Activated naive CD4-positive, alpha-beta T cell treated with anti-CD3 and anti-CD28 coated beads, Interleukin-2, amount 10 ng/mL, durations not matched to agents 5 hours and 36 hours (primary cell): ENCODE measurements at places on chromosomes 2 and 18. TPM values are rescaled to one million over a fixed set of nuclear protein-coding genes. Genes with fewer than 3 reads are reported as not detected.

Gene LOXL3
- total RNA-seq = 0.10 TPM

Gene LAMA1
- total RNA-seq = not detected

Gene ASTL
- total RNA-seq = 0.48 TPM

Gene ALLC
- total RNA-seq = not detected

Gene REEP1
- total RNA-seq = 0.39 TPM

Gene MSH6
- total RNA-seq = 75.0 TPM

Gene RAD51AP2
- not detected for total RNA-seq

Gene PDE1A
- total RNA-seq = not detected

Gene SLC25A52
- not detected for total RNA-seq

Gene IL37
- not detected for total RNA-seq

Gene RTP5
- not detected for total RNA-seq

Gene HAUS1
- total RNA-seq = 47.5 TPM

Gene SCN2A
- not detected for total RNA-seq

Gene PLEK
- 1.4 TPM for total RNA-seq

Gene FAP
- total RNA-seq = not detected

Gene POTEI
- total RNA-seq = not detected

Gene MRO
- total RNA-seq = not detected

Gene TPRKB
- 28.0 TPM for total RNA-seq

Gene CCDC85A
- not detected for total RNA-seq

Gene REG3G
- total RNA-seq = not detected

Gene HPCAL1
- 77.8 TPM for total RNA-seq

Gene EFEMP1
- total RNA-seq = not detected
